ENCODE measurements at places on chromosomes 3 and 15.

DNA sequence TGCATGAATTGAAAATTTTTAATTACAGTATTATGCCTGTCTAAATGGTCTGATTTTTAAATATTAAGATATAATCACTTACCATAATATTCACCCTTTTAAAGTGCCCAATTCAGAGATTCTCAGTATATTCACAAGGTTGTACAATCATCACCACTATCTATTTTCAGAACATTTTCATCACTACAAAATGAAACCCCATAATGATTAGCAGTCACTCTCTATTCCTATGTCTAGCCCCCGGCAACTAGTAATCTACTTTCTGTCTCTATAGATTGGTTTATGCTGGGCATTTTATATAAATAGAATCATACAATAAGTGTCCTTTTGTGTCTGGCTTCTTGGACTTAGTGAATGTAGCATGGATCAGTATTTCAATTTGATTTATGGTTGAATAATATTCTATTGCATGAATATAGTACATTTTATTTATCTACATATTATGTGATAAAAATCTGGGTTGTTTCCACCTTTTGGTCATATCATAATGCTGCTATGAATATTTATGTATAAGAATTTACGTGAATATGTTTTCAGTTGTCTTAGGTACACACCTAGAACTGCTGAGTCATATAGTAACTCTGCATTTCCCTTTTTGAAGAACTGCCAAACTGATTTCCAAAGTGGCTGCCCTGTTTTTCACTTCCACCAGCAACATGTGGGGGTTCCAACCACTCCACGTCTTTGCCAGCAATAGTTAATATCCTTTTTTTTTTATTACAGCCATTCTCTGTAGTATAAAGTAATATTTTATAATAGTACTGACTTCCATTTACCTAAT is 485.7 kb upstream of the ZNF385D start:
- DNase-seq = no peak

GRCh38 chr3:160400702-160401150 is 1.3 kb downstream of the SMC4 start:
- DNase-seq = peak; percentile 32

DNA sequence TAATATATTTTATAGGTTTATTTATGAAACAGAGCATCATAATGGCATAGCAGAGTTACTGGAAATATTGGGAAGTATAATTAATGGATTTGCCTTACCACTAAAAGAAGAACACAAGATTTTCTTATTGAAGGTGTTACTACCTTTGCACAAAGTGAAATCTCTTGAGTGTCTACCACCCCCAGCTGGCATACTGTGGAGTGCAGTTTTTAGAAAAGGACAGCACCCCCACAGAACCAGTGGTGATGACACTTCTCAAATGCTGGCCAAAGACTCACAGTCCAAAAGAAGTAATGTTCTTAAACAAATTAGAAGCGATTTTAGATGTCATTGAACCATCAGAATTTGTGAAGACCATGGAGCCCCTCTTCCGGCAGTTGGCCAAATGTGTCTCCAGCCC is 58.1 kb downstream of the DNAH1 start:
- no peak for DNase-seq

GRCh38 chr15:84961114-84961452 is 20.6 kb upstream of the PDE8A start:
- DNase-seq = no peak

DNA sequence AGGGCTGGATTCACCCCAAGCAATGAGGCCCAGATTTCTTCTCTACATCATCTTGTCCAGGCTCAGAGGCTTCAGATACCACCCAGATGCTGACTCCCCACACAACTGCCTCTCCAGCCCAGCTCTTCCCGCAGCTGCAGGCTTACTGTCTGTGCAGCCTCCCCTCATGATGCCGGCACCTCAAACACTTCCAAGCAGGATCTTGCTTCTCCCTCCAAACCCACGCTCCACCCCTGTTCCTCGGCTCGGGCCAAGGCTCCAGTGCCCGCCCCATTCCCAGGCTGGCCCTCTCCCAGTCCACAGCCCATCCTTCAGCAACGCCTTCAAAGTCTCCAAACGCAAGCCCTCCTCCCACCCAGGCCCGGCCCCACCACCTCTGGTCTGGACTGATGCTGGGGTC is 159.2 kb upstream of the LINGO1 start:
- no peak for DNase-seq

DNA sequence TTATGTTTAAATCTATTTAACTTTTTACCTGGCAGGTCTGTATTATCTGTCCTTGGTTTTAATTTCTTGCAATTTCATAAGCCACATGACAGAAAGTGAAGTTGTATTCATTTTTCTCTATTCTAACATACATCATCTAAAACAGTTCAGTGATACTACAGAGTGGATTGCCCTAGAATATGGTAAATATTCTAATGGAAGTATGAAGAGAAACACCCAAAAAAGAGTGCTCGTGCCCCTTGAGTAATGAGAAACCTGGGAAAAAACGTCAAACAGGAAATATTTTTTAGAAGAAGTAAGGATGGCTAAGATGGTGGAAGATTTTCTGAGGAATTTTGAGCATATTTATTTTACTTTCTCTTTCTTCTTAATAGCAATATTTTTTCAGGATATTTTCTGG is 261.1 kb upstream of the CBLB start:
- no peak for DNase-seq

DNA sequence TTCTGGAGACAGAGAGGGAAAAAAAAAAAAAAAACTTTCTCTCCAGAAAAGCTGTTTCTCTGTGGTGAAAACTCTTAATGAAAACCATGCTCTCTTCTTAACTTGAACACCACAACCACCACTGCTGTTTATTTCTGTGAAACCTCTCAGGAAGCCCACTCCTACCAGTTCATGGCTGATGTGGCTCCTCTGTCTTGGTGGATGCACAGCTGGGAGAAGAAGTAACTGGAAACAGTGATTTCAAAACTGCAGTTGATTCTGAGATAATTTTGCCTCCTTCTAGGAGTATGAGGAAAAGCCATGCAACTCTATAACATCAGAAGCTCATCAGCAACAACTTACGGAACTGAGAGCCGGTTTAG is 40.2 kb upstream of the PYGO1 start:
- DNase-seq = no peak

GRCh38 chr3:193593668-193594030 is 641 bp downstream of the OPA1 start:
- no peak for DNase-seq

GRCh38 chr3:129106866-129107565 is 14.6 kb downstream of the RAB43 start:
- no peak for DNase-seq

DNA sequence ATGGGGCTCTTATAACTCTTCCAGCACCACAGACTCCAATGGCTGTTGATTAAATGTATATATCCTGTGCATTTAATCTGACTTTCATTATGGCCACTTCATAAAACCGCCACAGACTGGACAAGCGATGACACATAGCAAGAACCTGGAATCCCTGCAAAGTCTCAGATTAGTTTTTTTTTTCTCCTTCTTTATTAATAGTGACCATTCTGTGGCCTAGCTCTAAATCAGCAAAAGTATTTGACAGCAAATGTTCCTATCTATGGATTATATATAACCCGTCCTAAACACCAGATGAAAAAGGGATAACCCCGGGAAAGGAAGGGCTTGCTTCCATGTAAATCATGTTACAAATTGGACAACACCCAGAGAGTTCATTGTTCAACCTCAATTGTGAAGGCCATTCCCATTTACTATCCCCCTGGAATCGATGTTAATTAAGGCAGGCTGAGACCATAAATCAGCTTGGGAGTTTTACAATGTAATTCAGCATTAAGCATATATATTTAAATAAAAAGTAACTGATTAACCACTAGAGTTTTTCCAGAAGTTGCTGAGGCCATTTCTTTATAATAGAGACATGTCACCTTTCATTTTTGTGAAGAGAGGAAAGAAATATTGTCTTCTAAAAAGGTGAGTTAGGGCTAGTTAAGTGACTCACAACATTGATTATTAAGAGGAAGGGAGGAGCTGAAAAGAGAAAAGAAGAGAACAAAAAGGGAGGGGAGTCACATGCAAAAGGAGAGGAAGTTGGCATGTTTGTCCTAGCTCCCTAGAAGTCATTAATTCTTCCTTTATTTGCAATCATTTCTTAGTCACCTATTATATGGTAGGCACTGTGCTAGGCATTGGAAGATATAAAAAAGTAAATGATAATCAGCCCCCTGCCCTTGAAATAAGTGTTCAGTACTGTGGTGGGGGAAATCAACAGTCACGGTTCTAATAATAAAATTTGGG is 26.2 kb downstream of the ALDH1A2 start:
- no peak for DNase-seq

DNA sequence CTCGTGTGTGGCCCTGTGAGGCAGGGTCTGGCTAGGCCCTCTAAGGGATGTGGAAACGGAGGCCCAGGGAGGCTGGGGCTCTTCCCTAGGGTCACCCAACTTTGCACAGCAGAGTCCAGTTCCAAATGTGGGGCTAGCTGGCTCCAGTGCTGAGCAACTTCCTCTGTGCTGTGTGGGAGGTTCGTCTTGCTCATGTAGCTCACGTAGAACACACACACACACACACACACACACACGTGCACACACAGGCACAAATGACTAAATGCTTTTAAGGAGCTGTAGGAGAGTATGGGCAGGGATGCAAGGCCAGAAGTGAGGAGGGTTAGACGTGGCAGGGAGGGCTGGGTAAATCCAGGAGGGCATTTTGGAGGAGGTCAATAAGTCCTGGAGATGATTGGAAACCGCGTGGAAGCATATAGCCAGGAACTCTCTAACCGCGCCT is 213.8 kb downstream of the RPLP1 start:
- no peak for DNase-seq

DNA sequence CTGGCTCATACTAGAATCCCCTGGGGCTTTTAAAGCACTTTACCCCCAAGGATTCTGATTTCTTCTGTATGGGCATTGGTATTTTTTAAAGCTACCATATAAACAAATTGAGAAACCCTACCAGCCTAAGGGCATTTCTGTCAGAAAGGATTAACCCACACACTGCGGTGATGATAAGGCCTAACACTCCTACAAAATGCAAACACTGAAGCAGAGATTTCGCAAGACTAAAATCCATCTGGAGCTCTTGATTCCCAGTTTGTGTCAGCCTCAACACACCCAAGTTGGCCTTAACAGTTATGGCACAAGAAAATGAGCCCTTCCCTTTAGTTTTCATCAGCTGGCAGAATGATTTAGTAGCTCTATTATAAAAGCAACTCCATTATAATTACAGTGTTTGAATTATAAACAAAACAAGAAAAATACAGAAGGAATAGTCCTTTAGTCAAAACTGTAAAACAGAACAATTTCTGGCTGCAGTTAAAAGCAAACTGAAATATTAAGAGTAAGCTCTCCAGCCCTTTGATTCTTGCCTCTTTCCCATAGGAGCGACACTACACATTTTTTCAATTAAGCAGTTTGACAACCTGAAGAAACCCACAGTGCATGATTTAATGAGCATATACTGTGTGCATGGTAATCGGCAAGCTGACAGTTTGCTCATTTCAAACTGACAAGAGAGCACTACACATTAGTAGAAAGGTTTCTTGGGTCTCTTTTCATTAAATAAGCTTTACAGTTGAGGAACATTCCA is 441.2 kb downstream of the FHIT start:
- DNase-seq = no peak

DNA sequence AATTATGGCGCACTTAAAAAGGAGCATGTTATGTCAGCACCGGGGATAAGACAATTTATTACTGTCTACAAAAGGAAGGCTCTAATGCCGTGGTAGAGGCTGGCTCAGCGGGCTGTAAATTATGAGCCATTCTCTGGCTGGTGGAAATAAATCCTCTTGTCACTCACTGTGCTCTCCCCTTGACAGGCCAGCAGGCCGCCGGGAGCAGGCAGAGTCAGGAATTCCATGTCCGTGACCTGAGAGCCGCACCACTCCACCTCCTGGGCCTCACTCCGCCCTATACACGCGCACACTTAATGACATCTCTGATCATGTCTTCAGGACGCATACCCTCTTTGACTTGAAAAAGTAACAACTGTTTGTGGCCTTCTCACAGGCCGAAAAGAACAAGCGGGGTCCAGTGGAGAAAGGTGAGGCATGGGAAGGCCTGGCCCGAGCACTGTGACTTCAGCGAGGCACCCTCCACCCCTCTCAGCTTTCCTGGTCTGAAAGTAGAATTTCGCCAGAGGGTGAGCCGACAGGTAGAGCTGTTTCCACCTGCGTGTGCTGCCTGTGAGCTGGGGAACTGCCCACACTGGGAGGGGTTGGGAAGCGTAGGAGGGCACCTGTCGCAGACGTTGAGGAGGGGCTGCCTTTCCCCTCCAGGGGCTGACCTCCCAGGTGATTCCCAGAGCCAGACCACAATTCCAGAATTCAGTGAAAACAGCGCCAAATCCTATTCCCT is 13.2 kb upstream of the PCSK6 start:
- DNase-seq = no peak

- no peak for DNase-seq
These were observed 132.2 kb downstream of the KLF13 start for GRCh38 chr15:31458596-31459399.

- DNase-seq = no peak
These were observed 151.7 kb downstream of the MCTP2 start for GRCh38 chr15:94383041-94383440.

- no peak for DNase-seq
These were observed 86.2 kb downstream of the MITF start for GRCh38 chr3:69825446-69825845.

DNA sequence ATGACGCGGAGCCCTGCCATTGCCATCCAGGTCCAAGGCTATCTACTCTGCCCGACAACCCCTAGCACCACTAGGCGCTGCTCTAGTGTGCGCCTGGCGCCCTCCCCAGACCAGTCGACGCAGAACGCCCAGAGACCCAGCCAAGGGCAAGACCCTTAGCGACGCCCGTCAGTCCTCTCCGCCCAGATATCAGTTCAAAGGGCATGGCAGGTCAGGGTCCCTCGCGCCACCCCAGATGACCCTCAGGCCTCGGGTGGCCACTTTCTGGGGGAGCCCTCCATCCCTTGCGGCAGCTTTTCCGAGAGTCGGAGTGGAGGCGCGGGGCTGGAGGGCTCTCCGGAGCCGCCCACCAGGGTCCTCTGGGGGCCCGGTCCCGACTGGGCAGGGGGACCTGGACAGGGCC is 371 bp upstream of the CLSTN2 start:
- peak; percentile 57 for DNase-seq

DNA sequence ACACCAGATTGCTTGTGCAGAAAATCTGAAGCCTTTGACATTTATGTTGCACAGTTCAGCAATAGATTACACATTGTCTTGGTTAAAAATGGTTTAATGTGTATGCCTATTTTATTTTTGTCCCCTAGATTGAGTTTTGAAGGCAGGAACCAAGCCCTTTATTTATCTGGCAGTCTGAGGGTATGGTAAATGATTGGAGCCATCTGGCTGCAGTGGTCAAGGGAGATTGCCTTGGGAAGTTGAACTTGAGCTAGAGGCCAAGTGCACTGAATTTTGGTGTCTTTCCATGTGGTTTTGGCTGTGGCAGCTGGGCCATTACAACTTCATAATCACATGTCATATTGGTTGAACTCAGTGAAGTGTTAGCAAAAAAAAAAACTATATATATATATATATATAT is 248.7 kb upstream of the C2CD4B start:
- no peak for DNase-seq

DNA sequence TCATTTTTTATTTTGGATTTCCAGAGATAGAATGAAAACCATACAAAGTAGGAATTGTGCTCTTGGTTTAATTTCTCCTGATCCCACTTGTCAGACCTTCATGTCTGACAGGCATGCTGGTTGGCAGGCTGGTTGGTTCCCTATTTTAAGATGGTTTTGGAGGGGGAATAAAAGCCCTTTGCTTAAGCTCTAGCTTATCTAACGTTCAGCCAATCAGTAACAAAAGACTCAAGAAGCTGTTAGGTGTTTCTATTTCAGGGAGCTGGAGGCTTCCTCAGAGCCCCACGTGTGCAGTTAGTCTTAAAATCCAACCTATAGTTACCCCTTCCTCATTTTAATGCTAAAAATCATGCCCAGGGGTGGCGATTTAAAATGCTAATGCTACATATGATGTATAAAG is 40.5 kb upstream of the XIRP1 start:
- no peak for DNase-seq

All from progenitor cell of endocrine pancreas (in vitro differentiated cells).